Activated T-cell treated with anti-CD3 and anti-CD28 coated beads, Interleukin-2, amount 50 U/mL, for 4 hours (primary cell): ENCODE measurements at places on chromosomes 7 and 10. TPM values are rescaled to one million over a fixed set of nuclear protein-coding genes. Genes with fewer than 3 reads are reported as not detected.

PCLO gene
- not detected for total RNA-seq

ANKRD2 gene
- not detected for total RNA-seq

CXCL12 gene
- total RNA-seq: 0.16 TPM

GNG11 gene
- 0.05 TPM for total RNA-seq

NEUROD6 gene
- not detected for total RNA-seq

INTS1 gene
- 110 TPM for total RNA-seq

BUD31 gene
- total RNA-seq: 174 TPM

ANXA8 gene
- not detected for total RNA-seq

- no peak for DNase-seq
Measured at GRCh38 chr7:20595971-20596370, 19.5 kb upstream of the ABCB5 start.

GRCh38 chr10:58087896-58088295, 179.8 kb downstream of the IPMK start:
- no peak for DNase-seq

GRCh38 chr7:7220821-7221220, 38.5 kb downstream of the C1GALT1 start:
- no peak for DNase-seq

- no peak for DNase-seq
Measured at GRCh38 chr7:100433276-100433591, 3.1 kb downstream of the PPP1R35 start.

- no peak for DNase-seq
Measured at GRCh38 chr7:135076882-135077281, 71.0 kb upstream of the TMEM140 start.

GRCh38 chr10:101146392-101147251, 15.5 kb downstream of the TLX1 start:
- DNase-seq: no peak

DNA sequence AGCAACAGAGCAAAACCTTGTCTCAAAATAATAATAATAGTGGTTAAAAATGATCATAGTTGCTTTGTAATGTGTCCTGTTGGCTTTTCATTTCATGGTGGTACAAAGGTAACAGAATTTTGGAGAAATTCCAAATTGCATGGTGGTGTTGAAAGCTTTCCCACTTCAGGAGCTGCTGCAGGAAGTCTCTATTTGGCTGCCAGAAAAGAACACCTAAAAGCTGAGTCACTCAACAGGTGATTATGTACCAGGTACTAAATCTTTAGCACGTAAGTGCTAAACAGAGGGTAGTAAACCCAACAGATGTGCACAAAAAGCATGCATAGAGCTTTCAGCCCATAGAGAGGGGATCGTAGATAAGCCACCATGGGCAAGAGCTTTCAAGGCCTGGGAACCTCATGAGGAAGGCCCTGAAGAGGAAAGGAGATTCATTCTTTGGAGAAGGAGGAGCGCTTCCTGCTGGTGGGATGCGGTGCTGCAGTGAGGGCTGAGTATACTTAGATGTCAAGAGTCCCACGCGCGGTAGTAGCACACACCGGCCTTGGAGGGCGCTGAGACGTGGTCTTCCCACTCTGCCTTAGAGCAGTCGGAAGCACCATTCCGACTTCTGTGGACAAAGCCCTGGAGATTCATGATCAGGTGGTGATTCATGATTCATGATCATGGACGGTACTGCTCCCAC, 118.7 kb downstream of the RALA start:
- peak; percentile 31 for DNase-seq

- no peak for DNase-seq
Measured at GRCh38 chr10:131231323-131231964, 80.1 kb downstream of the TCERG1L start.

DNA sequence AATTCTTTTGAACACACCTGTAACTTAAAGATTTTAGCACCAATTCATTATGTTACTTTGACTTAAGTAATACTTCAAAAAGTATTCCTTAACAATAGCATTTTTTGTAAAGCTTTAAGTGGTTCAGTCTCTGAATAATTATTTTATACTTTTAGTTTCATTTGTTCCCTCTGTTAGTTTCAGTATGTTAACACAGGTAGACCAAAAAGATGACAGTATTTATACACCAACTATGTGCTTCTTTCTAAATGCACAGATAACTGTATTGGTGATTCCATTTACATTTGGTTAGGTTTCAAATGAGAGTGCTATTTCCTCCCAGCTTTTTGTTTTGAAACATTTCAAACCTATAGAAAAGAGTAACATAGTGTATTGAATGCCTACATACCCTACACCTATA, 14.0 kb downstream of the RALA start:
- DNase-seq: no peak

DNA sequence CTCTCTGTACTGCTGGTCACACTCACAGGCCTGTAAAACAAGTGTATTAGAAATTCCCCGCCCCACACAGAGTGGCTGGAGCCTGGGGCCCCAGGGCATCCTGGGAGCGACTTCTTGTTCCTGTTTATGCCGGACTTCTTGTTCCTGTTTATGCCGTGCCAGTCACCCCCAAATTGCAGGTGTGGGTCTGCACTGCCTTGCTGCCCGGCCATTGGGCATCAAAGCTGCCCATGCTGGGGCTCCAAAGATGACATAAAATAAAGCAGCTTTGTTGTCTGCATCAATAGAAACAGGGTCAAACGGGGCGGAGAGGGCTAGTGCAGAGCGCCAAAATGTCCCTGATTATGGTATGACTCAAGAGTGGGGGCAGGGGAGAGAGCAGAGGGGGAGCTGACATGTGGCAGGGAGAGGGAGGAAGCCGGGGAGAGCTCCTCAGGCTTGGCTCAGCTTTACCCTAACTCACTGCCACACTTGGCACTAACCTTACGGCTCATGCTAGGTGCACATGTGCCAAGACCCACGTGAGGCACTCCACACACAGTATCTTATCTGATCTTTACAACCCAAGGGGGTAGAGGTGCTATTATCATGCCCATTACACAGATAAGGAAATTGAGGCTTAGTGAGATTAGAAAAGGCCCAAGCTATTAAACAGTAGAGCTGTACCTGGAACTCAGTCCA, 98.4 kb downstream of the PIP4K2A start:
- DNase-seq: no peak

DNA sequence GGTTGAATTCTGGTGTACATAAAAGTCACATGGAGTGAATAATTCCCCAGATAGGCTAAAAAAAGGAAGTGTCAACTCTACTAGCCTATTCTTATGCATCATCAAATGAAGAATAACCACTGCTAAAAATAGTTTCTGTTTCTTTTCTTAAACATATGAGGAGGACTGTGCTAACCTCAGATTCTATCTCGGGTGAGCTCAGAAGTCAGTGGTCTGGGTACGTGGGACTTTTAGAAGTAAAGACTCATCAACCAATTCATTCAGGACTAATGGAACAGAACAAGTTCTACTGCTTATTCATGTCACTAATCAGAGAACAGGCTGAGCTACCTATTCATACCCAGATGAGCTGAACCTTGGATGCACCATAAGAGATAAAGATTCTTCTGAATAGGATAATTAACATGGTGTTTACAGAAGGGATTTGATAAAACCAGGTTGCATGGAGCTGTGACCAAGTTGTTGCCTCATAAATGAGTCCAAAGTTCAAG, 9.5 kb upstream of the ASAH2 start:
- no peak for DNase-seq

- no peak for DNase-seq
Measured at GRCh38 chr7:98568891-98569290, 48.2 kb upstream of the NPTX2 start.

GRCh38 chr7:51428217-51428887, 111.7 kb upstream of the COBL start:
- no peak for DNase-seq

- DNase-seq: no peak
Measured at GRCh38 chr10:44186150-44186549, 198.7 kb downstream of the CXCL12 start.

DNA sequence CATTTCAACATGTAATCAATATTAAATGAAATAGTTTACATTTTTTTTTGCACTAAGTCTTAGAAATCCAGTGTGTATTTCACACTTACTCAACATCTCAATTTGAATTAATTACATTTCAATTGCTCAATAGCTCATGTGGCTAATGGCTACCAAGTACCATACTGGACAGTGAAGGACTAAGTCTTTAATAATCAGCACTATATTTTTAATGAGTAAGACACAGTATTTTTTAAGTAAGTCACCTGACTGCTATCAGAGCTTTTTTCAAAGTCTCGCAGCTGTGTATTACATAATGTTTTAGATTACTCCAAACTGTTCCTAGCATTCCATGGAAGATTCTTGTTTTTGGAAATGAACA, 19.6 kb downstream of the WASL start:
- no peak for DNase-seq

GRCh38 chr10:92965314-92965713, 95.3 kb upstream of the CYP26C1 start:
- no peak for DNase-seq

- DNase-seq: no peak
Measured at GRCh38 chr10:48410503-48410902, 104.0 kb downstream of the MAPK8 start.

DNA sequence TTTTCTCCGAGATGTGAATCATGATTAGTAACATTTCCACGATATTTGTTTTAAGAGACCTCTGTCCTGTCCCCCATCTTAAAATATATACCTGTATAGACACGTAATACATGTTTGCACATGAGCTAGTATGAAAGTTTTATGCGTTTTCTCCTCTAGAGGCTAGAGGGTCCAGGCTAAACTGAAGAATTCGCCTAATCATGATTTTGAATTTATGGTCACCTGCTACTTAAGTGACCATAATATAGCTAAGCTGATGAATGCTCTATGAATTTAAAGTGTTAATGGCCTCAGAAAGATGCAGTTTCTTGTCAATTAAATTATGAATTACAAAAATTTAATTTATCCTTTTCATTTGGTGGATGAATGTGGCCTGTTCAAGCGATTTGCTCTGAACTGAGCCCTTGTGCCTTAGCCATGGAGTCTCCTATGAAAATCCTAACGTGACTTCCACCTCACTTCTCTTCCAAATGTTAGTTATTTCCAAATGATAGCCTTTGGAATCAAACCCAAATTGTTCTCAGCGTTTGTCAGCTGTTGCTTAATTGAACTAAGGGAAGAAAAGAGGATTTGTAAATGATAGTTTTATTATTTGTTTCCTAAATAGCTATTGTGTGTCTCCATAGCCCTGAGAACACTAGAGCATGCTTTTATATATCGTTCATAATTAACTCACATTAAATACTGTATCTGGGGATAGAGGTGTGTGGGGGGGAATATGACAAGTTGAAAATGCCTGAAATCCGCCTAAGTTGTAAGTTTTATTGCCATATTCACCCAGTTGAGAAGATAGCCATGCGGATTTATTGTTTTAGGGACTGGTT, 2.3 kb downstream of the CELF2 start:
- no peak for DNase-seq

DNA sequence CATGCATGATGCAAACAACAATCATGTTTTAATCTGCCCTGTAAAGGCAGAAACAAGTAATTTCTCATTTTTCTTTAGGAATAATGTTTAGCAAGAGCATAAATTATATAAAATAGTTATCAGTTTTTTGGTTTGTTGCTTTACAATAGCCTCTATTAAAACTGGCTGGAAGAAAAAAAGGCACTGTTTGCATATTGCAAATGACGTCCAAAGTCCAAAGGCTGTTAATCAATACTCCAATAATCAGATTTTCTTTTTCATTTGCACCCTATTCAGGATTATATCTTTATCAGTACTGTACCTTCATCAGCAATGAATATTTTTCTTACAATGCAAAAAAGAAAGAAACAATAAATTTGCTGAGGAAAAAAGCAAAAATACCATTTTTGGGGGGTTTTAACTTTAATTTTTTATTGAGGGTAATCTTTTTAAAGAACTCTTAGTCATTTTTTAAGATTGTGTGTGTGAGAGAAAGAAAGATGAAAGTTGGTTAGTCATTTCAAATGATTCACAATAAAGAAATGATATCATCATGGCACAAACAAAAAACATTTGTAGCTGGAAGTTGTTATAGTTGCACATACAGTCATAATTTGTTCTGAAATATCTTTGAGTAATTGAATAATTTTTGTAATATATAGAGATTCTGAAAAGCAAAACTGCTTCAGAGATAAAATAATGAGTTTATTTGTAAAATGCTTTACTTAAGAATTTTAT, 44.4 kb upstream of the AKR1C2 start:
- no peak for DNase-seq

- DNase-seq: peak; percentile 79
Measured at GRCh38 chr7:4681886-4682620, at the start of gene FOXK1. TSS of gene FOXK1 (plus strand) at chr7:4682295. CDS start at chr7:4682309, 14 bp downstream.

GRCh38 chr7:16991551-16991950, 109.8 kb upstream of the AGR3 start:
- no peak for DNase-seq

DNA sequence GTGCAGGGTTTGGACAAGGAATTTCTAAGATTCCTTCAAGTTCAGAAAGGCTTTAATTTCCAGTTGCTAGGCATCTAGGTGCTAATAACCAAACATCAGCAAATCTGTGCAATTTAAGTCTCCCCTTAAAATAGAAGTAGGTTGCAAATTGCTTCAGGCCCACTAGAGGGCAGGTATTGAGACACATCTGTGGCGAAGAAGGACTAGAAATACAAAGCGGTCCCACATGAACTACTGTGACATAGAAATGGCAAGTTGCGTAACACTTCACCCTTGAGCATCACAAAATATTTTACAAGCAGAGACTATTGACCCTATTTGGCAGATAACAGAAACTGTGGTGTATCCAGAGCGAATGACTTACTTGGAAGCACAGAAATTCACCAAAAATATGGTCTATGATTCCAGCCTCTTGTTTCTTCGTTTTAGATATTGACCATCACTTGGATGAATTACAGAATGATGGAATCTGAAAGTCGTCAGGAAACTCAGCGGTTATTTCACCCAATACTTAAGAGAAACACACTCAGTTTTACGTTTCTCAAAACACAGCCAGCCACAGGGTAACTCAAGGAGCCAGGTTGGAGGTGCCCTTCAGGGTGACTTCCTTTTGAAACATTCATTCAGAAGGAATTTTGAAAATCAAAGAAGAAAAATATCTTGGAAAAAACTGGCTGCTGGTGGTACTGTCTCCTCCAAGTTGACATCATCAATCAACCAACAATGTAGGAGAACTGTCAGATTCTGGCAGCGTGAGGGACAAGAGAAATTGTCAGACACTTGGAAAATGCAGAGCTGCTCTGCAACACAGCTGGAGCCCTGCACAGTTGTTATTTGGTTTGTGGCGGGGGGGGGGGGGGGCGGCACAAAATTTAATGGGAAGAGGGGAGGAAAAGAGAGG, 256.3 kb upstream of the MINDY3 start:
- DNase-seq: no peak
